MCF 10A (cell line): ENCODE measurements at places on chromosomes 2 and 18. TPM values are rescaled to one million over a fixed set of nuclear protein-coding genes. Genes with fewer than 3 reads are reported as not detected.

DNA sequence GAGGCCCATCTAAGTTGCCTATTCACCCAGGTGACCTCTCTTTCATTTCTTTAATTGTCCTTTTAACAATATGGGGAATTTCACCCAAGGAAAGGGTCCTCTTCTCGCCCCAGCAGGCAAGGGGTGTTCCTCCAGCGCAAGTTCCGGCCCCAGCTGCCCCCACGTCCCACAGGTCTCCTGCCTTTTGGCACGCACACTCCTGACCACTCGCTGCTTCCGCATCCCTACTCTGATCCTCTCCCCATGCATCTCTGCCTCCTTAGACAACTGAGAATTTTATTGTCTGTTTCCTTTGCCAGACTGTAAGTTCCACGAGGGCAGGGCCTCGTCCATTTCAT is 684 bp upstream of the ARPC2 start:
- no peaks in the 10 kb centered on the region for H3K27me3 ChIP-seq
- H3K27ac ChIP-seq: peak overlapping the region; percentile 99
- H3K36me3 ChIP-seq: peaks cover 24% of the 10 kb centered on the region
- H3K4me1 ChIP-seq: peaks cover 32% of the 10 kb centered on the region

DNA sequence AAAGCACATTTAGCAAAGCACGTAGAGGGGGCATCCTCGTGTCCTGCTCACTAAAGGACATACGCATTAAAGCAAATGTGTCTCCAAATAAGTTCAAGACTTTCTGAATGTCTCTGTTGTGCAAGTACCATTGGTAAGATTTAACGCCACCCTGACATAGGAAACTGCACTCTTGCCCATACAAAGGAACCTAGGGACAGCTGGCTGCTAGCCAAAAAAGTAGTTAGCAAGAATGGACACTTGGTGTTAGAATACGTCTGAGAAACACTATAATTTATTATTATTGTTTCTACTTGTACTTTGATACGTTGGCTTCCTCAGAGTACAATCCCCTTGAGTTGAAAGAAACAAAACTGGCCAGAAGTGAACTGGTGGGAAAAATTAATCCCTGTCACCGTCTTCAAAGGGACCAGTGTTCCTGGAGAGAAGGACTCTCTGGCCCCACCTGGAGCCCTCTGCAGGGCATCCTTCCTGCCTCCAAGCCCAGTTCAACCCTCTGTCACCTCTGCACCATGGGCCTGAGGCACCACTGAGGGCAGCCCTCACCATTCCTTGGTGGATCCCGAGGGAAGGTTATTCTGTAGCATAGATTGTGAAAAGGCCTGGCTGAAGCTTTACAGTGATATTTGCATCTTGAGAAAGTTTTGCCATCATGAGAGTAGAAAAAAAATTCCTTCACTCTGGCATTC is 51.4 kb upstream of the APCDD1 start:
- DNase-seq: no peak
- H3K27me3 ChIP-seq: no peaks in the 10 kb centered on the region
- no peaks in the 10 kb centered on the region for H3K36me3 ChIP-seq
- no peaks in the 10 kb centered on the region for H3K4me1 ChIP-seq
- no peak overlapping the region for H3K4me3 ChIP-seq
- H3K27ac ChIP-seq: no peak overlapping the region

The CTNNA2 gene
- not detected in 2 replicates for total RNA-seq

- no peak overlapping the region for H3K27ac ChIP-seq
- no peak for DNase-seq
- peaks cover 36% of the 10 kb centered on the region for H3K36me3 ChIP-seq
- no peak overlapping the region for H3K4me3 ChIP-seq
- no peaks in the 10 kb centered on the region for H3K27me3 ChIP-seq
- H3K4me1 ChIP-seq: peaks cover 15% of the 10 kb centered on the region
These were observed 13.7 kb downstream of the TRAPPC8 start for GRCh38 chr18:31929273-31929672.

The SLC66A3 gene
- total RNA-seq: 3.7 and 5.0 TPM in 2 replicates

DNA sequence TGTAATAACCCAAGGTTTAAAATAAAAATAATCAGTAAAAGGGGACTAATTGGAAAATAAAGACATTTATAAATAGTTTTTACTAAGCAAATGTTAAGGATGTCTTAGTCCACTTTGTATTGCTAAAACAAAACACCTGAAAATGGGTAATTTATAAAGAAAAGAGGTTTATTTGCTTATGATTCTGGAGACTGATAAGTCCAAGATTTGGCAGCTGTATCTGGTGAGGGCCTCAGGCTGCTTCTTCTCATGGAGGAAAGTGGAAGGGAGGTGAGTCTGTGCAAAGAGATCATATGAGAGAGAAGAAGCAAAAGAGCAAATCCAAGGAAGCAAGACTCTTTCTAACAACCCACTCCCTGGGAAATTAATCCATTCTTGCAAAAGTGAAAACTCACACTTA is 299.5 kb downstream of the DSC3 start:
- no peak overlapping the region for H3K27ac ChIP-seq
- DNase-seq: no peak
- H3K4me1 ChIP-seq: no peaks in the 10 kb centered on the region
- H3K4me3 ChIP-seq: no peak overlapping the region
- H3K36me3 ChIP-seq: no peaks in the 10 kb centered on the region

DNA sequence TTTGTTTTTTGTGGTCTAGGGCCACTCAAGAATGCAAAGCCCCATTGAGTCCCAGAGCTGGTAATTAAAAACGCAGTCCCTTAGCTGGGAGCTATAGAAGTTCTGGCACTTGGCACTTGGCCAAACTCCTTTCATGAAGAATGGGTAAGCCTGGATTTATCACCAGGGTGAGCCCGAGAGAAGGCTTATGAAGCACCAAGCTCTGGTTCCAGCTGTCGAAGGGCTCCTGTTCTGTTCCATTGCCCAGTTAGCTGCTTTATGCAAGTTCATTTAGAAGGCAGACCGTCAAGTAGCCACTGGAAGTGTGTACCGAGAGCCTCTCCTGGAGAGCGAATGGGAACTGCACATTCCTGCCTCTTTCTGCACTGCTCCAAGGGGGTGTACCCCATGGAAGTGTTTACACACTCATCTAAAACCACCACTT is 14.2 kb downstream of the ECEL1 start:
- H3K36me3 ChIP-seq: peaks cover 6% of the 10 kb centered on the region
- no peak overlapping the region for H3K4me3 ChIP-seq
- no peaks in the 10 kb centered on the region for H3K4me1 ChIP-seq
- peaks cover 70% of the 10 kb centered on the region for H3K27me3 ChIP-seq
- peak; percentile 49 for DNase-seq
- no peak overlapping the region for H3K27ac ChIP-seq

DNA sequence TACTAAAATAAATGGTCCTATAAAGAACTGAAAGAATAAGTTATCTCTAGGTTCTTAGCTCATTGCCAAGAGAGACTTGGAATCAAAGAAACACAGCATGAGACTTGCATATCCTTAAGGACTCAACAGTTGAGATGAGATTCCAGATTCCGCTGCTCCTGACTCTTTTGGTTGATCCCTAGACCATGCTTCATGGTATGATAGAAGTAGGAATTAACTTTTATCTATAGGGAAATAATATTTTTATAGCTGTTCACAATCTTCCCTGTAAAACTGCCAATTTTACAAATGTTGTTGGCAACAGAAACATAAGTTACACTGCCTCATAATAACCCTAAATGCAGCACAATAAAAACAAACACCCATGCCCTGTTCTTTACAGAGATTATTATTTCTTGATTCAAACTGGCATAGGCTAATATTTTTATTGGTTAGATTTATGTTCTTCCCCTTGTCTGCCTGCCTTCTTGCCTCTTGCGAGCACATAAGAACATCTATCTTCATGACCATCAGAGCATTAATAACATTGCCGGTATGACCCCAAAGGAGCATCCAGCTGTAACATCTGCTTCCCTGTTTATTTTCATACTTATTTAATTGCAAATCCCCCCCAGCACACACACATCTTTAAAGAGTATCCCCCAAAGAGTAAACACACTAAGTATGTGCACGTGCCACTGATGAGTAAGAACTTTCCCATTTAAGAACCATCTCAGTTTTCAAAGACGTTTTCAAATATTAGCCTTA is 735.7 kb upstream of the SLC8A1 start:
- H3K36me3 ChIP-seq: no peaks in the 10 kb centered on the region
- no peak for DNase-seq
- peaks cover 69% of the 10 kb centered on the region for H3K27me3 ChIP-seq
- H3K4me1 ChIP-seq: no peaks in the 10 kb centered on the region
- no peak overlapping the region for H3K4me3 ChIP-seq
- no peak overlapping the region for H3K27ac ChIP-seq

- no peak overlapping the region for H3K4me3 ChIP-seq
- DNase-seq: no peak
- H3K27me3 ChIP-seq: peaks cover 13% of the 10 kb centered on the region
- no peaks in the 10 kb centered on the region for H3K4me1 ChIP-seq
These were observed 180.1 kb downstream of the RDH14 start for GRCh38 chr2:18380321-18380720.

DNA sequence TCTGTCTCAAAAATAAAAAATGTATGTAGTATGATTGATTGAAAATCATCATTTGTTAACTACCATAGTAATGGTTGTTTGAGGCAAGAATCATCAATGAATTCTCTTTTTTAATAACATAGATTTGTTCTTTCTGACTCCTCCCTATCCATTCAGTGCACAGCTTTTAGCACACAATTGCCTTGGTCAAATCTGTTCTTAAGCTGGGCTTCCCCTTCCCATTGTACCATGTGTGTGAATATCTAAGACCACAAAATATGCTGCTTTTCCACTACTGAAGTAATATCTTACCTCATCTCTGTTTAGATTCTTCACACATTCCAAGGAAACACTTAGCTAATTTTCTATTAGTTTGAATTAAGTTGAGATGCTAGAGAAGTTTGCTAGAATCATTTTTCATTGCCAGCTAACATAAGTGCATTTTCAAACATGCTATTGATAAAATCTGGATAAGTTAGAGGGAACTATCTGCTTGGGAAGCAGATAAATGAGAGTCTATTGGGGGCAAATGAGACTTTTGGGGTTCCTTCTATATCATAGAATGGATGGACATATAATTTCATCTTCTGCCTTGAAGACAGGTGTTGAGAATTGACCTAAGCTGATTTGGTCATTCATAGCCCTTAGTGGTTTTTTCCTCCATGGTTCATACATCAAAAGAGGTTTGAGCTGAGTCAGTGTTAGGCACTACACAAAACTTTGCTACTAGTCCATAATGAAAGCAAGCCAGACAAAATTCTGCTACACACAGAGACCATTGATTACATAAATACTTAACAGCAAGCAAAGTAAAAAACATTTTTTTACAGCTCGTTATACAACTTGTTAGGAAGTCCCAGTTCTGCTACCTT is 231.9 kb downstream of the PLCL1 start:
- no peaks in the 10 kb centered on the region for H3K36me3 ChIP-seq
- H3K4me1 ChIP-seq: no peaks in the 10 kb centered on the region
- no peak overlapping the region for H3K4me3 ChIP-seq
- no peak overlapping the region for H3K27ac ChIP-seq
- peaks cover 41% of the 10 kb centered on the region for H3K27me3 ChIP-seq

The POTEC gene
- not detected in 2 replicates for total RNA-seq

DNA sequence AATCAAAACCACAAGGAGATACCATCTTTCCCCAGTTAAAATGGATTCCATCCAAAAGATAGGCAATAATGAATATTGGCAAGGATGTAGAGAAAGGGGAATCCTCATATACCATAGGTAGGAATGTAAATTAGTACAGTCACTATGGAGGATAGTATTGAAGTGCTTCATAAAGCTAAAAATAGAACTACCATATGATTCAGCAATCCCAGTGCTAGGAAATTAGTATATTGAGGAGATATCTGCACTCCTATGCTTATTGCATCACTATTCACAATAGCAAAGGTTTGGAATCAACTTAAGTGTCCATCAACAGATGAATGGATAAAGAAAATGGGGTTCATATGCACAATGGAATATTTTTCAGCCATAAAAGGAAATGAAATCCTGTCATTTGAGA is 251.2 kb downstream of the ZNF804A start:
- H3K36me3 ChIP-seq: no peaks in the 10 kb centered on the region
- no peak for DNase-seq
- H3K4me1 ChIP-seq: no peaks in the 10 kb centered on the region
- H3K27ac ChIP-seq: no peak overlapping the region
- no peak overlapping the region for H3K4me3 ChIP-seq

The APCDD1 gene
- total RNA-seq: 0.37 and 0.54 TPM in 2 replicates

- no peak overlapping the region for H3K27ac ChIP-seq
- H3K4me1 ChIP-seq: peaks cover 6% of the 10 kb centered on the region
- no peaks in the 10 kb centered on the region for H3K27me3 ChIP-seq
- H3K36me3 ChIP-seq: no peaks in the 10 kb centered on the region
- H3K4me3 ChIP-seq: no peak overlapping the region
- peak; percentile 14 for DNase-seq
These were observed 166.8 kb downstream of the DCDC2C start for GRCh38 chr2:3870222-3870621.

DNA sequence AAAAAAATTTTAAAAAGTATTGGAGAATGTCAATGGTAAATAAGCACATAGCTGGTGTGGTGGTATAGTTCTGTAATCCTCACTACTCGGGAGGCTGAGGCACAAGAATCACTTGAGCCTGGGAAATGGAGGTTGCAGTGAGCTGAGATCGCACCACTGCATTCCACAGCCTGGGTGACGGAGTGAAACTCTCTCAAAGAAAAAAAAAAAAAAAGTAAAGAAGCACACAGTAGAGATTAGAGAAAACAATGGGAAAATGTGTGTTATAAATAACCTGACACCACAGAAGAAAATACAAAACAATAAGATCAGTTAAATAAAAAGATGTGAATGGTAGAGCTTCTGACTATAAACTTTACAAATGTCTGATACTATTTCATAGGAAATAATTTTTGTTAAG is 163.7 kb upstream of the WDSUB1 start:
- no peaks in the 10 kb centered on the region for H3K4me1 ChIP-seq
- no peak for DNase-seq
- H3K27ac ChIP-seq: peak overlapping the region; percentile 31
- no peak overlapping the region for H3K4me3 ChIP-seq

DNA sequence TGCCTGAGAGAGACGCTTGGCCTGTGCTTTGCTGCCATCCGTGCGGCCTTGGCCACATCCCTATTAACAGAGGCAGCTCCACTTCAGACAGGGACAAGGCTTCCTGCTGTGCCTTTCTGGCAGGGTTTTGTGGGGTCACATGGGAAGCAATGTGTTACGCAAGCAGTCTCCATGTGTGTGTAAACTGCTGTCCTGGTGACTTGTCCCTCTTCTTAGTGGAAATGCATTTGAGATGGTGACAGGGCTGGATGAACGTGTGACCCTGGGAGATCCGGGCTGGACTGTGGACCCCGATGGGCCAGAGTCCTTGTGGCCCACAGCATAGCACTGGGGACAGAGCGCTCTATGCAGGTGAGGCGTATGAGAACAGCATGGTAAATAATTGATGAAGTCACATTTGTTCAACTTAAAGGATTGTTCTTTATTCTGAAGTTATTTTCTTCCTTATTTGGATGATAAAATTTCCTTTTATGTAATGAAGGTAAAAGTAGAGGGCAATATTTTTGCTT is 23.2 kb downstream of the ASB1 start:
- DNase-seq: peak; percentile 45
- no peak overlapping the region for H3K4me3 ChIP-seq
- H3K36me3 ChIP-seq: peaks cover 59% of the 10 kb centered on the region
- no peaks in the 10 kb centered on the region for H3K4me1 ChIP-seq
- no peaks in the 10 kb centered on the region for H3K27me3 ChIP-seq

The CCDC74B gene
- 0.61 TPM in 1 of 2 replicates, not detected in the other for total RNA-seq
